ENCODE measurements at places on chromosomes 11 and 22.

DNA sequence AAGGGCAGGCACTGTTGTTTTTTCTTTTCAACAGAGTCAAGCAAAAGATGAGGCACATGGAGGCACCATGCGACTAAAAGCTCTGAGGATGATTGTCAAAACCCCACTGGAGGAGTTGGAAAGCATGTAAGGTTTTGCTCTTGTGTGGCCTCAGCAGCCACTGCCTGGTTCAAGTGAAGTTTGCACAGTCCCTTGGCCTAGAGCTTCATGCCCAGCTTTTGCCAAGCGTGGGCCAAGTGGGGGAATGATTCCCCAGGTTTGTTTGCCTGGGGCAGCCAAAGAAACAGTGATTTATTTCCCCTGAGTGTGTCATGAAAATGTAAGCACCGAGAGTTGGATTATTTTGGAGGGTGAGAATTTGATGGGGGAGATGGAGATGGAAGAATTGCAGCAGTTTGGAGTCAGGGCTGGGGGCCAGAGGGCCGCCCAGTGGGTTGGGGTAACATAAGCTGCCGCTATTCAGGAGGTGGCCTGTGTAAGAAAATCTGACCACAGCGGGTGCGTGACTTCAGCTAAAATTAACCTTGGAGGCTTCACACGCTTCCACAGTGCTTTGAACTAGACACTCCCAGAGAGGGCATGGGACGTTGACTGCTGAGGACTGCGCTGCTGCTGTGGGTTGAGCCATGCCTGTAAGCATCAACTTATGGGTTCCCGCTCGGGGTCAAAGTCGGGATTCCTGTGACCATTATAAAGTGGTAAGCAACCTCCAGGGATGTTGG, 100.7 kb downstream of the NAV2 start:
- no peak for DNase-seq

DNA sequence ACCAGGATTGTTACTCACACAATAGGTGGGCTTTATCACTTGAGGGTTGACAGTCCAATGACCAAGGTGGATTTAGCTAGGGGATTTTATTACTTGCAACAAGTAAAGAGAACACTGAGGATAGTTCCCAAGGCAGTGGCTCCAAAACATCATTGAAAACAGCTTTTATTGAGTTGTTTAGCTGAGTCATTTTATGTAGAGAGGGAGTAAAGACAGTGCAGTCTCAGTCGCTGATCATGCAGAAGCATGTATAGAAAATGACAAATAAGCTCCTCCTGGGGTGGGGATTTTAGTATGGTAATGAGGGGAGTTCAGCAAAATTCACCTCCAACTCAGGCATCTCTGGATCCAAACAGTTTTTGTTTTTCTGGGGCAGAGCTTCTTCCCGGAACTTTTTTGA, 163.0 kb upstream of the CCDC179 start:
- DNase-seq, result no peak

DNA sequence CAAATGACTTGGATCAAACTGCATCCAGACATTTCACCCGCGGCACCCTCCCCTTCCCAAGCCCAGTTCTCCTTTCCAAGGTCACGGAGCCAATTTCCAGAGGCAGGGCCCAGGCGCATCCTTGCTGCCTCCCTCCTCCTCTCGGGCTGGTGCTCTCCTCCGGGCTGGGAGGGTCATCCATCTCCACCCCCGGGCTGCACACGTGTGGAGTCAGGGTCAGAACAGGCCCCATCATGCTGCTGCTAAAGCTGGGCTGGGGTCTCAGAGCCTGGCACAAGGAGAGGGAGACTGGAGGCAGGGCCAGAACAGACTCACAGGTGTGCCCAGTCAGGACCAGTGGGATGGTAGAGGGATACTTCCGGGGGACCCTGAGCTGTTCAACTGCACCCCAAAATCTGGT, 14.0 kb downstream of the RSPH14 start:
- DNase-seq, result no peak

- peak; percentile 36 for DNase-seq
Measured at GRCh38 chr11:92306966-92307510, 82.4 kb downstream of the FAT3 start.

DNA sequence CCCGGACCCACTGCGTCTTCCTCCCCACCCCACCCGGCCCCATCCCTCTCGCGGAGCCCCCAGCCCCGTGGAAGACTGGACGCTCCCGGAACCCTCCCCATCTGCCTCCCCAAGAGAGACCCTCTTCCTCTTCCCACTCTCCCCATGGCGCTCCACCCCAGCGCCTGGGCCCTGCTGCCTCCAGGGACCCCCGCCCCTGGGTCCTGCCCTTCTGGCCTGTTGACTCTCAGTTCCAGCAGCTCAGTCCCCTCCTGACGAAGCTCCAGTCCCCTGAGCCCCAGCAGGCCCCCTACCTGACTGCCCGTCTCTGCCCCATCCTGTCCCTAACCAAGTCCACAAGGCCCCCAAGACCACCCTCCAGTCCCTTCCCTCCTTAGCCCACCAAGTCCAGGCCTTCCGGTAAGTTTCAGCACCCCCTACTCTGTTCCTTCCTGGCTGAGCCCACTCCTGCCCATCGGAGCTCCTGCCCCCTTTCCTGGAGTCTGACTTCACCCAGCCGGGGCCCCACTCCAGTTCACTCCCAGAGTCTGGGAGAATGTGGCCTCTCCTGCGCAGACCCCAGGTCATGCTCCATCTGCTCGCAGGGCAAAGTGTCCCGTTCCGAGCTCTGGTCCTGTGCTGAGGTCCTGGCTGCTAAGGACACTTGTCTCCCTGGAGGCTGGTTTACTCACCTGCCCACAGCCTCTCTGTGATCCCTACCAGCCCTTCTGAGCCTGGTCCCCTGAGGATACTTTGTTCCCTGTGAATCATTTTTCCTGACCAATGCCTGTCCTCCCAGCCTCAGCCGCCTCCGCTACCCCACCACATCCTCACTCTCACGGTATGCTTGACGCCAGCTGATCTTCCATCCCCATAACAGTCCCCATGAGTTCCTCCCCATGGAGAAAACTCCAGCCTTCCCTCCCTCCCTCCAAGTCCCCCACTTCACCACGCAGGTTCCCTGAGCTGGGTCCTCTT, 722 bp downstream of the IFITM10 start:
- DNase-seq, result peak; percentile 28

- peak; percentile 79 for DNase-seq
Measured at GRCh38 chr11:64226507-64227051, 505 bp downstream of the NUDT22 start.
